RPMI7951 (cell line): ENCODE measurements at places on chromosomes 6 and 20. TPM values are rescaled to one million over a fixed set of nuclear protein-coding genes. Genes with fewer than 3 reads are reported as not detected.

DNA sequence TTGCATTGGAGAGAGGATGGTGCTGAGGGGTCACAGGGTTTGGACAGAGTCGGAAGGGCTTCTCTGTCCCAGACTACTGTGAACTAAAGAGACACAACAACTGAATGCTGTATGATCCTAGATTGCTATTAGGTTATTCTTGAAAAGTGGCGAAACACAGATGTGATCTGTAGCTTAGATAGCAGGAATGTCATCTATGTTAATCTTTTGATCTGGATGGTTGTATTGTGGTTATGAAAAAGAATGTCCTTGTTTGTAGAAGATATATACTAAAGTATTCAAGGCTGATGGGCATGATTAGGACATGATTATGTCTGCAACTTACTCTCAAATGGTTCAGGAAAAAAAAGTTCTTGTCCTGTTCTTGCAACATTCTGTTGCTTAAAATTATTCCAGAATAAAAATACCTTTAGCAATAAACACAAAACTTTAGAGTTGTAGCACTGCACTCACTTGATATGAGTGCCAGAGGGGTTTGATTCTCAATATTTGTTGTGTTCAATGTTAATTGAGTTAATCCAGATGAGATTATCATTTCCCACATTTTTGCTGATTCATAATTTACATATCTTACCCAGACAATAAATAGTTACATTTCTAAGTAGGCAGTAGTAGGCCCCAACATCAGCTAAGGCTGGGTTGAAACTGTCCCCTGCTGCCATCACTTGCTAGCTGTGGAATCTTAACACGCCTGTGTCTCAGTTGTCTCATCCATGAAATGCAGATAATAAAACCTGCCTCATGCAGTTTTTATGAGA lies 645.2 kb downstream of the KIF16B start:
- no peak for DNase-seq

DNA sequence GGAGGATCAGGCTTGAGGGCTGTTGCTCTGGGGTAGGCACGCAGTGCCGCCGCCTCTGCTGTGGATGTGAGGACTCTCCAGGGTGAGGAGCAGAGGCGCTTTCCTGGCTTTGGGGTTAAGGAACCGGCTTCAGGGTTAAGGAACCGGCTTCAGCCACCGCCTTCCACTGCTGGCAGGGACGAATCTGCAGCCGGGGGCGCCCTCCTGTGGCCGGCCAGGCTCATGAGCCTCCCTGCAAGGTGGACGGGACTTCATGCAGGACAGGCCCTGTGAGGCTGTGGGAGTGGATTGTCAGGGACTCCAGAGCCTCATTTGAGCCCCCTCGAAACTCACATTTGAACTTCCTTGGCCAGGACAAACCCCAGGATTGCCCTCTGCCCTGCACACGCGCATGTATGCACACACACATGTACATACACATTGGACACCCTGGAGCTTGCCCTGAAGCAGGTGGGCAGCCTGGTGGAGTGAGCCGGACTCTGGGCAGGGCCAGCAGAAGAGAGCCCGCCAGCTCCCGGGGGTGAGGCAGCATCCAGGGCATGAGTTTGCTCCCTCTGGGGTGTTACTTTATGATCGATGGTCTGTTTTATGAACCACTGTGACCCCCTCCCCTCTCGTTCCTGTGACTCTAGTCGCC lies 146.9 kb downstream of the PHACTR3 start:
- peak; percentile 27 for DNase-seq

GRCh38 chr6:149077208-149077607 lies 240.3 kb upstream of the TAB2 start:
- DNase-seq, result no peak

Gene LST1
- not detected in 2 replicates for total RNA-seq

- peak; percentile 87 for DNase-seq
Observed at GRCh38 chr6:11810039-11810541, 31.5 kb upstream of the ADTRP start.

Gene EFCAB8
- 0.10 and 1.1 TPM in 2 replicates for total RNA-seq

DNA sequence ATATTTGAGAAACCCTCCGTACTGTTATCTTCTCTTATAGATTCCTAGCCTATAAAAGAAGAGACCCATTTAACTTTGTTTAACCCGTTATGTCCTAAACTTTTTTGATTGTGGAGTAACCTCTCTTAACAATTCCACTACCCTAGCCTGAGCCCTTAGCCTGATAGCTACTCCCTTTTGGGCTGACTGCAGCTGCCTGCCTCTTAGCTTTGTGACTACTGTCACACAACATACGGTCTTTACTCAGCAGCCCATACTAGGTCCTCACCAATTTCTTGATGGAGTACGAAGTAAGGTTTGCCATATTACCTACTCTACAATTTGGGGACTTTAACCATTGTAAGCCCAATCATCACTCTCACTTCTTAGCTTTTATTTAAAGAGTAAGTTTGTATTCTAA lies 72.7 kb downstream of the QRSL1 start:
- no peak for DNase-seq

Gene C6orf163
- total RNA-seq, result 0.12 and 0.29 TPM in 2 replicates

DNA sequence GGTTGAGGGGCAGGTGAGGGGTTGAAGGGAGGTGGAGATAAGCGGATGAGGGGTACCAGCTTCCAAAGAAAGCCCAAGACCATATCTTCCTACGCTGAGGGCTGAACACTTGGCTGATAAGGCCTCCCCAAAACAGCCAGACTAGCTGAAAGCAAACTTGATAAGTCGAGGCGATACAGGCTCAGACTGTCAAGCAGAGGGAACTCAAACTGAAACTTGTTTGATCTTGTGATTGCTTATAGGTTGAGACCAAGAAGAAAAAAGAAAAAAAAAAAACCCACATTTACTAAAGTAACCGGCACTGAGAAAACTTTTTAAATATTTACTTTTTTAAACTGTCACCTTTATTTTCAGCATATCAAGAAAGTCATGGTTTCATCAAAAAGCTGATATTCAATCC lies 73.6 kb downstream of the TRERF1 start:
- DNase-seq, result no peak

Gene SNAI1
- total RNA-seq, result 1.4 and 1.7 TPM in 2 replicates

GRCh38 chr6:131003488-131004386 lies 59.3 kb downstream of the EPB41L2 start:
- no peak for DNase-seq

- peak; percentile 44 for DNase-seq
Observed at GRCh38 chr20:50848341-50848808, 53.5 kb downstream of the BCAS4 start.

GRCh38 chr6:40331545-40331944 lies 255.6 kb downstream of the LRFN2 start:
- DNase-seq, result no peak

DNA sequence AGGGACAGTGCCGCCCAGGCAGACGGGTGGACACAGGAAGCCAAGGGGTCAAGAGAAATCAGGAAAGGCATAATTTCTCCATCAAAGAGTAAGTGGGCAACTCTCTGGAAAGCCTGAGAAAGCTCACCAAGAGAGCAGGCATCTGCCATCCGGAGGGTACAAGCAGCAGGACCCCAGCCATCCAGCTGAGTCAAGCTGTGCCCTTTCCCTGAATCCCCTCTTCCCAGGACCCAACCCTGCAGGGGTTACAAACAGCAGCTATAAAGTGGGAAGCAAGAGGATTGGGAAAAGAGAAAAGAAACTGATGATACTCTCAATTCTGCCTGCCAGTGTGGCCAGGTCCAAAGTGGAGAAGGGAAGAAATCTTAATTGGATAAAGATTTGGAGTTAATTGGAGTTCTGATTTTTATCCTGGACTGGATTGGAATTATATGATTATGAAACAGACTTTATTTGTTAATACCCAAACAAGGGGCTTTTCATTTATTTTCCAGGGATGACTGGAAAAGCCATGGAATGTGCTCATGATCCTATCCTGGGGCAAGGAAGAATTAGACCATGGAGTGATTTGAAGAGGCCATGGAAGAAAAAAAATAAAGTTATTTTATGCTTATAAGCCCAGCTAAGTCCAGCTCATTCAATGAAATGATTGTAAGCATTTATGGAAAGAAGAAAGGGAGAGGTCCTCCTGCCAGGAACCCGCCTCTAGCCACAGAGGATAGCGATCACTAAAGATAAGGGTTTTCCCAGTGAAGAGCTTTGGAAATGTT lies 34.9 kb downstream of the NHLRC1 start:
- peak; percentile 49 for DNase-seq

Gene OR2J3
- not detected in 2 replicates for total RNA-seq

- DNase-seq, result no peak
Observed at GRCh38 chr20:356745-357144, 9.8 kb downstream of the NRSN2 start.

- peak; percentile 10 for DNase-seq
Observed at GRCh38 chr6:91149956-91150705, 563.3 kb upstream of the MAP3K7 start.

Gene DOK5
- total RNA-seq, result not detected in 2 replicates

Gene OOEP
- total RNA-seq, result not detected in 2 replicates

Gene BMP5
- not detected in 2 replicates for total RNA-seq

Gene EPHA7
- total RNA-seq, result not detected in 2 replicates

GRCh38 chr20:4544765-4545164 lies 176.9 kb upstream of the PRND start:
- peak; percentile 65 for DNase-seq

DNA sequence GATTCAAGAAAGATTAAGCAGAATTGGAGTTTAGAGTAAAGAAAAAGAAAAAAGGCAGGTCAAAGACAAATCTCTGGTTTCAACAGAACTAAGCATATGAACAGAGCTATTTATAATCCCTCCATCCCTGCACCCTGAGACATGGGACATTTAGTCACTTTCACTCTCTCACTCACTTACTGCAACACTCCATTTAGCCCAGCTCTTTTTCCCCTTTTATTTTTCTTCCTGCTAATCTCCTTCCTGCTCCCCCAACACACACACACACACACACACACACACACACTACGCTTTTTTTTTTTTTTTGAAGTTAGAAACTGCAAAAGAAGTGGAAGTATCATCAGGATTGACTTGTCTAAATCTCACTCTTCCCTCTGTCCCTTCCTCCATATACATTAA lies 45.1 kb upstream of the TBC1D7 start:
- peak; percentile 38 for DNase-seq

Gene KIF6
- total RNA-seq, result 2.6 and 4.9 TPM in 2 replicates

- DNase-seq, result no peak
Observed at GRCh38 chr6:27797960-27798359, 114.2 kb downstream of the OR2B2 start.

DNA sequence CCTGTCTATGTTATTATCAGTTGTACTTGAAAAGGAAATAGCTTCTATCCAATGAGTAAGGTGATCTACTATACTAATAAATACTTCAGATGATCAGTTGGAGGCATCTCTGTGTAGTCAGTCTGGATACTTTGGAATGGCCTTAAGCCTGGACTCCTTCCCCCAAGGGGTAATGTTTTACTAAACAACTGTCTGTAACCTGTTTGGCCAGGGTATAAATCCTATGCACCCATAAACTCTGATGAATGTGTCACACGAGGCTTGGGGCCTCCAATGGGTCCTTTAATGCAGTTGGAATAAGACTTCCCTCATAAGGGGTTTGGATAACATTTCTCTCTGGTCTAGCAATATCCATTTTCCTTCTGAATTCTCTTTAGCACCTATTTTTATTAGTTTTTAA lies 19.5 kb upstream of the SLC52A3 start:
- no peak for DNase-seq

GRCh38 chr20:52921340-52921739 lies 50.8 kb upstream of the TSHZ2 start:
- DNase-seq, result no peak

GRCh38 chr6:133504761-133505160 lies 263.6 kb downstream of the EYA4 start:
- DNase-seq, result no peak

GRCh38 chr20:23010096-23010495 lies 25.0 kb upstream of the SSTR4 start:
- no peak for DNase-seq

- DNase-seq, result no peak
Observed at GRCh38 chr20:23092384-23092756, 6.2 kb upstream of the CD93 start.

GRCh38 chr6:33761922-33762629 lies 15.4 kb upstream of the IP6K3 start:
- DNase-seq, result peak; percentile 61

DNA sequence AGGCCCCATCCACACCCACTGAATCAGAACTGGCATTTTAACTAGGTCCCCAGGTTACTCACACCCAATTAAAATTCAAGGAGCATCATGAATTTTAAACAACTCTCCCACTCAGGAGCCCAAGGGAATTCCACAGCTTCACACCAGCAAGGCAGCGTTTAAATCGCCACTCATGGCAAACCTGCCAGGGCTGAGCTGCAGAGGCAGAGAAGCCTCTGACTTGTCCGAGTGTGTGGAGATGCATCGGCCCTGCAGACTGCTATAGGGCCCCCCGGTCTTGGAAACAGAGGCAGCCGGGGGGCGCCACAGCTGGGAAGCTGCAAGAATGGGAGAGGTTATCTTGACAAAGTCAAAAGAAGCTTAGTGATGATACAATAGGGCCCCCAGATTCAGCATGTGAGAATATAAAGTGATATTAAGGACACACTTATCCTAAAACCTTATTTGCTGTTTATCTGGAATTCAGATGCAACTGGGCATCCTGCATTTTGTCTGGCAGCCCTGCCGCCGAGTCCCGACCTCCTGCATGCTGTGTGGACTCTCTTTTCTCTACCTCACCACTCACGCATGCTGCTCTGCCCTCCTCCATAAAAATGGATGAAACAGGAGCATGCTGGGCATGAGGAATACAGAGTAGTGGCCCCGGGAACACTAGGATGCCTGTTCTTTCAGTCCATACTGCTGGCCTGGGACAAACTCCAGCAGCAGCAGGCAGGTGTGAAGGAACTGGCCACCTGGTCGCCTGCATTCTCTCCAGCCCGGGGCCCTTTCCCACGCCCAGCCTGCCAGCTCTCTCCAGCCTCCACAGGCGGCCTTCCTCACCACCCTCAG lies 126.1 kb downstream of the PXDC1 start:
- no peak for DNase-seq

DNA sequence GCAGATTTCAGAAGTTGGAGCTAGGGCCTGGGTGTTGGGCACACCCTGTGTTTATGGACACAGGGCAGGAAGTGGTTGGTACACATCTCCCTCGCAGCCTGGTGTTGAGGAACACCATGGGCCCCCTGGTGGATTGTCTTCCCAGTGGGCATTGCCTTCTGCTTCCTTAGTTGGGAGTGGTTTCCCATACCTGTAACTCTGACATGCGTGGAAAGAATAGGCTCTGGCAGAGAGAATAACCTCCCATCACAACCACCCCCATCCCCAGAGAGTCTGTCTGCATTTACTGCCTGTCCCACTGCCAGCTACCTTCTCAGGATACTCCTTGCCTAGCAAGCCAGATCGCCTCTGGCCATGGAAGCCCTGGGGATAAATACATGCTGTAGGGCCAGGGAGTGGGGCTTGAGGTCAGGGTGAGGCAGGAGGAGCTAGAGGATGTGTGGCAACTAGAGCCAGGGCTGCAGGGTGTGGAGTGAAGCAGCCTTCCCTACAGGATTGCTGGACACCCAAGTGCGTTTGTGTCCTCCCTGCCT lies 14.7 kb downstream of the LRRC73 start:
- DNase-seq, result peak; percentile 40
